DMS53 (cell line): ENCODE measurements at places on chromosomes 3 and 15.

- DNase-seq, result no peak
Measured at GRCh38 chr15:95558916-95559315, 771.6 kb upstream of the NR2F2 start.

- no peak for DNase-seq
Measured at GRCh38 chr3:127911421-127911931, 3.6 kb upstream of the KBTBD12 start.

DNA sequence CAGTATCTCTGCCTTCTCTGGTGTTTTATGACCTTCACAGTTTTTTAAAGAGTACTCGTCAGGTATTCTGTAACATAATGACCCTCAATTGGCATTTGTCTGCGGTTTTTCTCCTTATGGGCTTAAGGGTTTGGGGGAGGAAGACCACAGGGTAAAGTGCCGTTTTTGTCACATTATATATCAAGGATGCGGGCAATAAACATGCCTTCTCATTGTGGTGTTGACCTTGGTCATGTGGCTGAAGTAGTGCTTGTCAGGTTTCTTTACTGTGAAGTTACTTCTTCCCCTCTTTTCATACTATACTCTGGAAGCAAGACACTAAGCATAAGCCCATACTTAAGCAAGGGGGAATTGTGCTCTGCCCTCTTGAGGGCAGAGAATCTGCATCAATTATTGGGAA, 16.6 kb downstream of the CAPN3 start:
- DNase-seq, result no peak

- DNase-seq, result no peak
Measured at GRCh38 chr3:189171707-189172106, at the start of gene TPRG1. Gene TPRG1 (plus strand): TSS chr3:189171971. CDS start chr3:189207385, 35,414 bp downstream.

DNA sequence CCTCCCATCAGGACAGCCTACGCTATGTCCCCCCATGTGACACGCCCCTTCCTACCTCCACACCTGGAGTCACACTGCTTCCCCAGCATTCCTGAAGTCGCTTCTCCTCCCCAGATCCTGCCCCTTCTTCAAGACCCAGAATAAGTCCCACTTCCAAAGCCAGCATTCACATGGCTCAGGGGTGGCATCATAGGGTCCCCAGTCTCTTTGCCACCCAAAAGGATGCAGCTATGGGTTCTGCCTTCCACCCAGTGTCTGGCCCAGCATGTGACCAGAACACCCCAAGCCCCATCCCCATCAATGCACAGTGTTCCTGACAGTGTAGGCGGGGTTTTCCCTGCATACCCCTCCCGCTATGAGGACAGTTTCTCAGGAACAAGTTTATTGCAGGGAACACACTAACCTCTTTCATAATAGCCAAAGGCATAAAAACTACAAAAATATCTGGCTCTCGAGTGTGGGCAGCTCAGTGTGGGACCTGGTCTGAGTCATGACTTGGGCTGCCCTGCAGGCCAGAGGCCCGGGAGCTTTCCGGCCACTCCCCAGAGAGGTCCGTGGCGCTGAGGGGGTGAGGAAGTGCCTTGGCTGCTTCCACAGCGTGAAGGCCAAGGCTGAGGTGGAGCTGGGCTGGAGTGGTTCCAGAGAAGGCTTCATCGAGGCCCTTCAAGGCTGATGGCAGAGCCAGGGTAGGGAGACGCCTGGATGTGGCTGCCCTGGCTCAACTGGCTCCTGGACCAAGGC, 5.8 kb downstream of the ISLR start:
- no peak for DNase-seq

GRCh38 chr3:105065895-105066839, 300.5 kb upstream of the ALCAM start:
- no peak for DNase-seq

DNA sequence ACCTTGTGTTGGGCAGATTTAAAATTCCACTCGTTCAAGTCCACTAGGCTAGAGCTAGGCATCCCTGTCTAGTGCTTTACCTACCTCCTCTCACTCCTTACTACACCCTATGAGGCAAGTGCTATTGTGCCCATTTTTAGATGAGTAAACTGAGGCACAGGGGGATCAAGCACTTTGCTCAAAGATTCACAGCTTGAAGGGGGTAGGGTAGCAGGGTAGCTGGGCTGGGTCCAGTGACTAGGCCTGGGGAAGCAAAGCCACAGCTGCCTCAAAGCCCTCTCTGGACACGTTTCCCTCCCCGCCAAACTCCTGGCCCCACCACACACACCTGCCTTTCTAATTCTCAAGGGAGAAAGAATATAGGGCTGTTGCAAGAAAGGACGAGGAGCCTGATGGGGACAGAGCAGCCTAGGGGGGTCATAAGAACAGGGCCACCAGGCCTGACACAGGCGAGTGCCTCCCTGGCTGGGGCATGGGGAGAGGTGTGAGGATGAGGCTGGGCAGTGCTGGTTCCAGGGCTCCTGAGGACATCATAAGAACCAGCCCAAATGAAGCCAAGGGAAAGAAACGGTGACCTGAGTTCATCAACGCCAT, 34.8 kb upstream of the SFMBT1 start:
- no peak for DNase-seq

DNA sequence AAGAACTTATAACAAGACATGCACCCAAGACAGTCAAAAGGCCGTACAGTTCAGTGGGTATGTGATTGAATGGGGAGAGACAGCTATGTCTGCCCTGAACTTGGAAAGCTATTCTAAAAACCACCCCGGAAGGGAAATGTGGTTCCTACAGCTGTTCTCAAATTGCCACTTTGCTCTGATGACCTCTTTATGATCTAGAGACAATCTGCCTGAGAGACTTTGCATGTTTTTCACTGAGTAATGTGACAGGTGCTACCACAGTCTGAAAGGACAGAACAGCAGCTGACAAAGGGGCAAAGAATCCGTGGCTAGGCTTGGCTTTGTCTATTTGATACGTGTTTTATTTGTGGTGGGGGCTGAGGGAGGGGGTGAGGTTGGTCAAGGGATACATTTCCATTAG, 148.3 kb upstream of the NPHP3 start:
- peak; percentile 28 for DNase-seq

GRCh38 chr15:85327820-85328219, 52.6 kb upstream of the AKAP13 start:
- no peak for DNase-seq

- DNase-seq, result no peak
Measured at GRCh38 chr15:78194568-78194925, 39.8 kb downstream of the ACSBG1 start.

- no peak for DNase-seq
Measured at GRCh38 chr15:85089929-85090597, 108.4 kb downstream of the PDE8A start.

GRCh38 chr3:107524326-107524840, 1.6 kb downstream of the BBX start:
- peak; percentile 58 for DNase-seq

DNA sequence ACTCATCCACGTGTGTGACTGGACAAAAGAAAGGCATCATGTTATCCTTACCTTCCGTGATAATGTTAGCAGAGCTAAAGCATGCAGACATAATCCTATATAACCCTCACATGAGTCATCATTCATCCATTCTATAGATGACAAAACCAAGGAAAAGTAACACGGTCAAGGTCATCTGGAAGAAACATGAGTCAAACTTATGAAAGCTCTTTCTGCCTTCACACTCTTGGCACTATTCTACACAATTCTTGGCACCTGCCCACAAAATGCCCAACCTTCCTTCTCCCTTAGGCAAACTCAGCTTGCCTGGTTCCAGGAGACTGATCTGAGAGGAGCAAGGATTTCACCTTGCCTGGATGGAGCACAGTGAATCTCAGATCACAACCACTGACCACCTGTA, 66.9 kb downstream of the PRICKLE2 start:
- no peak for DNase-seq

DNA sequence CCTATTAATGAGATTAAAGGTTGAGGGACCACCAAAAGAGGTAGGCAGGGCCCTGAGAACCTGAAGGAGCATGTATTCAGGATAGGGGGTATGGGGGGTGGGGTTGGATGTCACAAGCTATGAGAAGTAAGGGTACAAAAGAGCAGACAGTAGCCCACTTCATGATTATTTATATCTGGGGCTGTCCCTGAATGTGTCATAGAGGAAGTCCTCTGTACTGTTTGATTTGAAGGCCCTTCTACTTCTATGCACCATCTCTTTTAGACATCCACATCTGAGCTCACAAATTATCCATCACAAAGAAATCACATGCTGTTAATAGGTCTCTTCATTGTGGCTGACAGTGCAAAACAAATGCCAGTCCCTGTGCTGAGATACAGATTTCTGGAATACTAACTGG, 68.6 kb downstream of the FHIT start:
- peak; percentile 35 for DNase-seq

DNA sequence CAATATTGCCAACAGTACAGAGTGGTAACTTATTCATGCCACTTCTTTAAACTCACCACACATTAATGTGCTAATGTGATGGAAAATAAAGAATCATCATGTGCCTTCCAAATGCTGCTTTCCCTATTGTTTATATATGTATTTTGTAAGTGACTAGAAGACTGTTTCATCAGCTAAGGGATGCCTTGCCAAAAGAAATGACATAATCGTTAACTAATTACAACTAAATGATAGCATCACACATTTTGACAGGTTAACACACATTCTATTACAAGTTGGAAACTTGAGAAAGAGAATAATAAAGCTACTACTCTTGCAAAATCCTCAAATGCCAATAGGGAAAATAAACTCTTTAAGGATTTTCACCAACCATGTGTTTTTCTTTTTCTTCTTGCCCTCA, 329.9 kb upstream of the AGTR1 start:
- no peak for DNase-seq
